ENCODE measurements at places on chromosomes 3 and 15.

DNA sequence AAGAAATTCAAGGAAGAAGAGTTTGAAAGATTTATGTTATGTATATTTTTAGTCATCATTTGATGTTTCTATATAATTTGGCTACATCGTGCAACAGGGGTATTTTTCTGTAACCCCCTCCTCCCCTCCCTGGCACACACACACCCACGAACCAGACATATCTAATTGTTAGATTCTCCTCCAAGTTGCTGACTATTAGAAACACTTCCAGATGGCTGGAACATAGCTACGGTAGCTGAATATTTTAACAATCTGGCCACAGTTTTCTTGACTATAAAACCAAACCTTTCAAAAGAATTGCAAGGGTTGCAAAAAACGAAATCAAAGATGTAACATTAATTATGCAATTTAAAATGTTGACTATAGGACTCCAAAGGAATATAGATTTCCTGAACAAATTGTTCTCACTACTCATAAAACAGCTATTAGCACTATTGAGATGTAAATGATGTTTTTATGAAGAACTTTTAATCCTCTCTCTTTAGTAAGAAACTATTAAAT, 154.4 kb downstream of the CHL1 start:
- no peak for DNase-seq

DNA sequence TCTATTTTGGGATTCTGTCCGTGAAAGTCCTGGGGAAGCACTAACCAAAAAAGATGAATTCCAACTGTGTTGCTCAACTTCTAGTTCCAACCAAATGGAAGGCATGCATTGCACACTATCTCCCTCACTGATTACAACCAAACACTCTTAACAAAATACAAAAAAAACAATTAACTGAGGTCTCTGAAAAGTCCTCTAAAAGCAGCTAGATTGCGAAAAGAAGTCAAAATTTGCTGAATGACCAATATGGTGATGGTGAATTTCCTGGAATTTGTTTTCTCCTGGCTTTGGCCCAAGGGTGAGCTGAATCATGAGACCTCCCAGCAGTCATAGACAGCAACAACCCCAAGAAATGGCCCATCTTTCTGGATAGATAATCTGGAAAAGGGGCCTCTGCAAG, 28.3 kb downstream of the CYP19A1 start:
- DNase-seq = no peak

- DNase-seq = no peak
Observed at GRCh38 chr15:56640549-56640948, 92.8 kb downstream of the ZNF280D start.

- no peak for DNase-seq
Observed at GRCh38 chr15:94250801-94251200, 19.4 kb downstream of the MCTP2 start.

DNA sequence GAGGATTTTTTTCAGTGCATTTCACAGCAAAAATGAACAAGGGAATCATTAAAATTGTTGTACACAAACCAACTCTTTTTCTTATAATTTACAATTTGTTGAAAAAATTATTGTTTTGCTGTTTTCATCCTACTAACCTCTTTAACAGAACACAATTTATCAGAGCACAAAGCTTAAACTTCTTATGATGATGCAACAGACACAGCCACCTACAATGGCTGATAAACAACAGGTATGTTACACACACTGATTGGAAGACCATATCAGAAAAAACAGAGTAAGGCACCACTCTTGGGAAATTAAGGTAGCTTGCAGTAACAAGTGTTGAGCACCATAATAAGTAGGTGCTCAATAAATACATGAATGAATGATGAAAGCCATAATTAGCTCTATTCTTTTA, 8.9 kb upstream of the SNX4 start:
- no peak for DNase-seq

DNA sequence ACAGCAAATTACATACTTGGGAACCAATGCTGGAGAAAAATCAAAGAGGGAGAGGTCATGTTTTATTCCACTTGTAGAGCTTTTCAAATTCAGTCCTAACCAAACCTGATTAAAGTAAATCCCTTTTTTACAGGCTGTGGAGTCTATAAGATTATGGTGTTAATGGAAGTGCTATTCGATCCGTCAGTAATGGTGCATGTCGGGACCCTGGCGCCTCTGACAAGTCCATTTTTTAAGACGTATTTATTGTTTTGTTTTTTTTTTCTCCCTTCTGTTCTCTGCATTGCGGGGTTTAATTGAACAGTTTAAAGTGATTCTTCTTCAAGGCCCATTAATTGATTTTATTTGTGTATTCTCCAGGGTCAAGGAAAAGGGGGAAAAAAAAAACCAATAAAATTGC, 725.9 kb downstream of the TUSC7 start:
- no peak for DNase-seq

- DNase-seq = no peak
Observed at GRCh38 chr3:143963946-143964345, 7.7 kb upstream of the DIPK2A start.

DNA sequence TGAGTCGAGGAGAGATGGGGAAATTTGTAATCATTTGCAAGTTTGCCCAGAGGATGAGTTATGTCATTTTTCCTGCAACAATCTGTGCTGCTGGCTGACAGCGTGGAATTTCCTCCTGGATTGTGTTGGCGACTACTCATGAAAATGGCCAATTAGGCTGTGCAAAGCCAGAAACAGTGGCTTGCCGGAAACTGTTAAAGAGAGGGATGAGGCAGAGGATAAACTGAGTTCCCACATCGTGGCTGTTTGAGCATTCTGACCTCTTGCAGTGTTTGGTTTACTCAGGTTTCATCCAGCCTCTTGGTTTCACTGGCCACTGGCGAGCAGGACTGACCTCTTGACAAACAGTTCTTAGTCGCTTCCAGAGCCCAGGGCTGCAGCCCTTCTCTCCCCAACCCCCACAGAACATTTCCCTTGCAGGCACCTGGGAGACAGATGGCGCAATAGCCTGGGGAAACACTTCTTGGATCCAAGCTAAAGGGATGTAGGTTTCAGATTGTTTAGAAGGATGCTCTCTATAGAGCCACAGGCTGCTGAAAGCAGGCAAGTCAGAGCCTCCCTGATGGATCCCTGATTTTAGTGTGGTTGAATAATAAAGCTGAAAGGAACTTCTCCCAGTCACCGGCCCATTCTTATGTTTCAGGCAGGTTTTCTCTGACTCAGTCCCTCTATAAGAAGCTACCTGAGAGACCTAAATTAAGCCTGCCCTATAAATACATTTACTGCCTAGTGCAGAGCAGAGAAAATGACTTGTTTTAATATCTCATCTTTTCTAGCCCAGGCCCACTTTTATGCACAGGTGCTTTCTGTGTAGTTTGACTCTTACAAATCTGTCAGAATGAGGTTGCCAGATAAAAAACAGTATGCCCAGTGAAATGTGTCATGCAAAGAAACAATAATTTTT, 92.8 kb upstream of the UBE2E1 start:
- DNase-seq = no peak

- no peak for DNase-seq
Observed at GRCh38 chr15:29285386-29285785, 15.8 kb upstream of the NSMCE3 start.

- no peak for DNase-seq
Observed at GRCh38 chr15:80439140-80439539, 35.0 kb downstream of the ARNT2 start.

- DNase-seq = no peak
Observed at GRCh38 chr3:147705651-147706051, 296.5 kb downstream of the ZIC1 start.

GRCh38 chr3:32882189-32882588, 64.4 kb downstream of the TRIM71 start:
- DNase-seq = no peak

DNA sequence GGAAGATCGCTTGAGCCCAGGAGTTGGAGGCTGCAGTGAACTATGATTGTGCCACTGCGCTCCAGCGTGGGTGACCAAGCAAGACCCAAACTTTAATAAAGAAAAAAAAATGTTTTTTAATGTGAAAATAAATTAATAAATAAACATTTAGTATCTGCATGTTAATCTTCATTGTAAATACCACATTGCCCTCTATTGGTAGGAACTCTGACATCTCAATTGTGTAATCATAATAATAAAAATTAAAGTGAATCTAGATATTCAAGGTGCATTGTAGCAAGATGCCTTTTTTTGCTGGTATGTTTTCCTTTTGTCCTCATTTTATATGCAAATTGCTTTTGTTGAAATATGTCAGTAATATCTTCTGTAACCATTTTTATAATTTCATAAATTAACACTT, 95.0 kb upstream of the LIMD1 start:
- no peak for DNase-seq

DNA sequence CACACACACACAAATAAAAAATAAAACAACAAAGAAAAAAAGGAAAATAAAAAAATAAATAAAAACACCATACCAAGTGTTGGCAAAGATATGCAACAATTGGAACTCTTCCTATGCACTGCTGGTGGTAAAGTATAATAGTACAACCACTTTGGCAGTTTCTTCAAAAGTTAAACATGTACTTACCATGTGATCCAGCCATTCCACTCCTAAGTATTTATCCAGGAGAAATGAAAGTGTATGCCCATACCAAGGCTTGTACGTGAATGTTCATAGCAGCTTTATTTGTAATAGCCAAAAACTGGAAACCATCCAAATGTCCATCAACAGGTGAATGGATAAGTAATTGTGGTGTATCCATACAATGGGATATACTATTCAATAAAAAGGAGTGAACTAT, 17.0 kb downstream of the WDR93 start:
- DNase-seq = no peak

DNA sequence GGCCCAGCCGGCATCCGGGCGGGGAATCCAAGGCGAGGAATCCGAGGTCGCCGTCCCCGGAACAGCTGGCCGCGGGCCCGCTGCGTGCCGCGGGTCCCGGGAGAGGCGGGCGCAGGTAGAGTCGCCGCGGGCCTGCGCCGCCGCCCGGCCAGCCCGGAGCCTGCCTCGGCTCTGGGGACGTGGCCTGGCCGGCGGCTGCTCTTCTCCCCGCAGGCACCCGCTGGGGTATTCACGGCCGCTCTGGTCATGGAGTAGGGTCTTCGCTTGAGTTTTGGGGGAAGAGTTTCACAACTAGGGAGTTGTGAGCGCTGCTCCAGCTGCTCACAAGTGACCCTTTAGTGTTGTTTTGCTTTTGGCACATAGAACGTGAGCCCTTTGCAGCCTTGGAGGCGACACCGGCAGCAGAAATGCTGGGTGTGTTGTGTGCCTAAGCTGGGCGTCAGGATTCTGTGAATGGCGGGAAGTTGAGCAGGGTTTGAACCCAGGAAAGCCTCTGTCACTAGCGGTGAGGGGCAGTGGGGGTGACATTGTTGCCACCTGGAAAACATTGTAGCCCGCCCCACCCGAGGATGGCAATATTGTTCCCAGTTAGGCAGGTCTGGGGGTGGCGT, 4.0 kb downstream of the TRIM71 start:
- DNase-seq = no peak

DNA sequence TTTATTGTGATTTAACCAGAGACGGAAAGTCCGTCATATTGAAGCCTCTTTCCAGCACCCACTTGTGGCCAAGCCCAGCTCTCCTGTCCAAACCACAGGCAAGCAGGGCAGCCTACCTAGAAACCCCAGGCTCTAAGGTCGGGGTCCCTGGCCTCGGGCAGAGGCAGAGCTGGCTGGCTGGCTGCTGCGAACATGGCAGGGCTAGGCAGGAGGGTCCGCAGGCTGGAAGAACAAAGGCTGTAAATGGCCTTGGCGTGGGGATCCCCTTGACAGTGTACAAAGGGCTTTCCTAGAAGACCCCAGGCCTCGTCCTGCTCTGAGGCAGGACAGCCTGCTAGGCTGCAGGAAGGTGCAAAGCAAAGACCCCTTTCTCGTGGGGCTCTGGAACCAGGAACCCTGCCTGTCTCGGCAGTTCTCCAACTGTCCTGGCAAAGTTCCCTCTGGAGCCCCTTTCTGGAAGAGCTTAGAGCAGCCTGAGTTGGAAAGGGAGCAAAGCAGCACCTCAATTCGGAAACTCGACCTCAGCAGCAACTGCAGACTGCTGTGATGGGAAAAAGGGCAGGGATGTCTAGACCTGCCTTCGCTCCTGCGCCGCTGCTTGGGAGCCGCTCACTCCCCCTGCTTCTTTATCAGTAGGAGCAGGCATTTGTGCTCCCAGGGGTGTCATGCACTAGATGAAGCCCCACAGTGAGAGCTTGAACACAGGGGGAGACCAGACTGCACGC, 8.5 kb downstream of the CALML4 start:
- DNase-seq = no peak

DNA sequence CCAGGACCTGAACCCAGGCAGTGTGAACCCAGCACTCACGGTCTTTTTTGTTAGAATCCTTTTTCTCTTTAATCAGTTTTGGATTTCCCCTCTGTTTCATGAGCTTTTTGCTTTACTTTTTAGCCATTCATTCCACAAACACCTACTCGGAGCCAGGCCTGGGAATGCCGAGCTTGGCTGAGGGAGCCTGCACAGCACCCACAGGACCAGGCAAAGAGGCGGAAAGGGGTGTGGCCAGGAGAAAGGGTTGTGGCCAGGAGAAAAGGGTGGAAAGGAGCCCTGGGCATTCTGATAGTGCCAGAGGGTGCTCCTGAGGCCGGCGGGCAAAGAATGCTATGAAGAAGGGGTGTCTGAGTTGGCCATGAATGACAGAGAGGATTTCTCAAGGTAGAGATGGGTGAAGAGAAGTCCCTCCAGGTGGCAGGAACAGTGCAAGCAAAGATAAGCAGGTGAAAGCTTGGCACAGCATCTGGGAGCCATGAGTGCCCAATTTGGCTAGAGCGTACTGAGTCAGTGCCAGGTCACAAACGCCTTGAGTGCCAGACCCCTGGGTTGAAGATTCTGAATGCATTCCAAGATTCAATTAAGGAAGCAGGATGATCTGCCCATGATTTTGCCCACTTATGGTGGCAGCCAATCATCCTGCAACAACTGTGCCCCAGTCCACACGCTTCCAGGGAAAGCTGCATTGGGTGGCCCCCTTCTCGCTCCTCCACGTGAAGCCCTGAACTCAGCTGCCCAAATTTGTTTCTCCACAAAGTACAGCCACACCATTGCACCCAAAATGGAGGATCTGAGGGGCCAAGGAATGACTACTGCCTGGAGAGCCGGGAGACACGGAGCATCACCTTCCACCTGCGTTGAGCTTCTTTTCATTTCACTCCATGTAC, 157.2 kb downstream of the XXYLT1 start:
- no peak for DNase-seq

GRCh38 chr3:58497097-58497496, 5.2 kb downstream of the KCTD6 start:
- peak; percentile 63 for DNase-seq

DNA sequence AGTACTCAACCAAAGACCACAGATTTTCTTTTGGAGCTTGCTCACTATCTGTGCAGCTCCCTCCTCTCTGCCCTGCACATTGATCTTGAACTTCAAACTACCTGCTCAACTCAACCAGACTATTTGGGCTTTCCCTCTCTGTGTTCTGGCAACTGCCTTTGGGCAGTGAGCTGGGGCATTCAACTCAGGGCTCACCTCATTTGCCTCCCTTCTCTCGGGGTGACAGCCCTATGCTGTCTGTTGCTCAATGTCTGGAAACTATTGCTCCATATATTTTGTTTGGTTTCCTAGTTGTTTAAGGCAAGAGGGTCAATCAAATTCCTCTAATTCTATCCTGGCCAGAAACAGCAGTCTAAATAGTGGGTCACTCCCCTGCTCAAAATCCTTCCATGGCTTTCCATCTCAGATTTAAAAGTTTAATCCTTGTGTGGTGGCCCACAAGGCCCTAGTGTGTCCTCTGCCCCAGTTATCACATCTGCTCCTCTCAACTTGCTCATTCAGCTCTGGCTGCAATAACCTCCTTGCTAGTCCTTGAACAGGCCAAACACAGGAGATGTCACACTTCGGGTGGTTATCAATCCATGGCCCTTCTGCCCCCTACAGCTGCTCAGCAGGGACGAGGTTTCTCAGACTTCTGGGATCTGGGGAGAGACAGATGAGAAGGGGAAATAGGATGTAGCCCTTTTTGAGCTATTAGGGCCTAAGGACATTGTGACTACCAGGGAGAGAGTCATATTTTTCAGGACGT, 67.8 kb downstream of the SNRK start:
- no peak for DNase-seq

- no peak for DNase-seq
Observed at GRCh38 chr15:48695088-48695826, 49.7 kb upstream of the FBN1 start.
